ENCODE measurements at places on chromosomes 7 and 10.

DNA sequence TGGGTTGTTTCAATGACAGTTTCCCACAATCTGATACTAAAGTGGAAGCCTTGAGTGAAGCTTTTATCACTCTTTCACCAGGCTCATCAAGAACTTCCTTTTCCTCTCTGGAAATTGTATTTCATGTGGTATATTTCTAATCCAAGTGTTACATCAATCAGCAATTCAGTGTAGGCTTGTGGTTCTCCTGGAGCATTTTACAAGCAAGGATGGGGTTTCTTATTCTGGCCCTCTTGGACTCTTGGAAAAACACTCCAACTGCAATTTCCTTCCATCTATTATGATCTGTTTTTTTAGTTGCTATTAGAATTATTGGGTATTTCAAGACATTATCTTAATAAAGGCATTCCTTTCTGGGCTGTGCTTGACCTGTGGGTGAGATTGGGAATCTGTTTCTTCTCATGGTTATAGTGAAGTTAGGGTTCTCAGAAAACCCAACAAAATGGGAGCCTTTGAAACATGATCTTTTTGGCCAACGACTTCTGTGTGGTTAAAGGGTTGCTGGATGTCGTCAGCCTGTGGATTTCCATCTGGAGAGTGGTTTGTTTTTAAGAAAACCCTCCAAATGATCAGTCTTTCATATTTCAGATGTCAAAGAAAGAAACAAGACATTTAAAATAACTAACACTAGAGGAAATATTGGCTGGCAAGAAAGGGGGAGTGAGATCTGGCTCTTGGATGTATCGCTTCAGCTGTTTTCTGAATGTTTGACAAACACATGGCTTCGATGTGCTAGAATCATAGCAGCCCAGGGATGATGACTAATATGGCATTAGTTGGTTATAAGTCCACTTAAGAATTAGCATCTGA is 540.2 kb downstream of the LRMDA start:
- DNase-seq: no peak

DNA sequence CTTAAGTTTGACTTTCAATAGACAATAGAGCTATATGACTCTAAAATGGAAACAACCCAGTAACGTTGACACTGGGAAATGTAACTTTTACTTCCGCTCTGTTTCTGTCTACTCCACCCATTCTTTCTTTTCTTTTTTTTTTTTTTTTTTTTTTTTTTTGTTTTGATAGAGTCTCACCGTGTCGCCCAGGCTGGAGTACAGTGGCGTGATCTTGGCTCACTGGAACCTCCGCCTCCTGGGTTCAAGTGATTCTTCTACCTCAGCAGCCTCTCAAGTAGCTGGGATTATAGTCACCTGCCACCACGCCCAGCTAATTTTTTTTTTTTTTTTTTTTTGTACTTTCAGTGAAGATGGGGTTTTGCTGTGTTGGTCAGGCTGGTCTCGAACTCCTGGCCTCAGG is 13.9 kb downstream of the PRSS2 start:
- DNase-seq: no peak

- DNase-seq: no peak
Observed at GRCh38 chr7:54880326-54880989, 121.4 kb upstream of the SEC61G start.

DNA sequence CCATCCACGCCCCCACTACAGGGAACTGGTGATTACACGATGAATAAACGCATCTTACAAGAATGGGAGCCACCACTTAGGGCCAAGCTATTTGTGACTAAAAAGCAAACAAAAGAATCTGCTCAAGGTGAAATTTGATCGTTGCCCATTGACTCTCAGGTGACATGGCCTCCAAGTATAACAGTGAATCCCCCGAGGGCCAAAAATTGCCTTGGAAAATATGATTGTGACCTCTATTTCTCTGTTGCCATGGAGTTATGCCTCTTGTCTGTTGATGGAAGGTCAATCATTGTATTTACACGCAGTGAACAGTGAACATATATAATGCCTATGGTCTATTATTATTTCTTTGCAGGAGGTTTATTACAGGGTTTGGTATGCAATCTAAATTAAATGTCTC is 282.3 kb downstream of the KLF6 start:
- no peak for DNase-seq

DNA sequence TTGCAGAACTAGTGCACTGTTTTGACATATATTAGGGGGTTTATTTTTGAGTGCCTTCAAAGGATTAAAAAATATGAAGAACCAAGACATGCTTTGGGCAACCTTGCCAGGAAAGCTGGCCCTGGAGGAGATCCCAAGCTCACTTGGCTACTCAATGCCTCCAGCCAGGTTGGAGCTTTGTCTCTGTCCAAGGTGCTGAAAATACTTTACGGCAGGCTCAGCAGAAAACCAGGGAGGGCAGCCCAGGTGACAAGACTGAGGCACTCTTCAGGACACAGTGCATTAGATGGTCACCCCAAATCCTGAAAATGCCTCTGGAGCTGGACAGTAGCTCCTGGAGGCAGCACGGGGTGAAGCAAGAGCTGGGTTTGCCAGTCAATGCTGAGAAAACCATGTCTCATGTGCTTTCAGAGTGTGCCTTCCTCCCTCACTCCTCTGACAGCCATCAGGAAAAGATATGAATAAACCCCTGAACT is 5.8 kb upstream of the KCNH2 start:
- no peak for DNase-seq

GRCh38 chr7:50542132-50542531 is 23.1 kb downstream of the DDC start:
- DNase-seq: no peak
